ENCODE measurements at places on chromosomes 6 and 20. TPM values are rescaled to one million over a fixed set of nuclear protein-coding genes. Genes with fewer than 3 reads are reported as not detected.

- DNase-seq: no peak
Observed at GRCh38 chr6:78639111-78640110, 227.9 kb upstream of the IRAK1BP1 start.

The BACH2 gene
- total RNA-seq: 8.3 TPM

GRCh38 chr6:162290846-162291465, 436.6 kb downstream of the PRKN start:
- peak; percentile 86 for DNase-seq

The DHX16 gene
- 24.5 TPM for total RNA-seq

The TRIM40 gene
- not detected for total RNA-seq

The RGL2 gene
- 51.9 TPM for total RNA-seq

DNA sequence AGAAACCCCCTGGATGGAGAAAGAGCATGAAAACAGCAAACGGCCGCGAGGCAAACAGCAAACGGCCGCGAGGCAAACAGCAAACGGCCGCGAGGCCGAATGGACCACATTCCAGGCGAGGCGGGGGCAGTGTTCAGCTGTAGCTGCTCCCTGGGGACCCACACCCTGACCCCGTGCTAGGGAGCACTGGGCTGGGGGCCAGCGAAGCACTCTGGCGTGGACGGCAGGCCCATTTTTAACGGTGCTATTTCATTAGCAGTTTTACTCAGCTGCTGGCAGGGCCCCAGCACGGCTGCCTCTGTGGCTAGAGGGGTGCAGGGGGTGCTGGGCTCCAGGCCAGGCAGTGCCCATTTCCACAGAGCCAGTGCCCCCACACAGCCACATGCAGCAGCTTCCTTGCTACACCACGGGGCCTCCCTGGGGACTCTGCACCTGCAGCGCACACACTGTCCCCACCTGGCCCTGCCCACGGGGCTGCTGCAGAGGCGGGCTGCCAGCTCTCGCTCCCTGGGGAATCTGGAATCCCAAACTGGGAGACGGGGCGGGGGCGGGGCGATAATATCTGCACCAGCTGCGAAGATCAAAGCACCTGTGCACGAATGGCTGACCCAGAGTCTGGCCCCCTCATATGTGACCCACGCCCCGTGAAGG, 35.6 kb upstream of the SLCO4A1 start:
- peak; percentile 46 for DNase-seq

- no peak for DNase-seq
Observed at GRCh38 chr20:14413835-14414234, 76.4 kb upstream of the FLRT3 start.

The DDAH2 gene
- total RNA-seq: 114 TPM

DNA sequence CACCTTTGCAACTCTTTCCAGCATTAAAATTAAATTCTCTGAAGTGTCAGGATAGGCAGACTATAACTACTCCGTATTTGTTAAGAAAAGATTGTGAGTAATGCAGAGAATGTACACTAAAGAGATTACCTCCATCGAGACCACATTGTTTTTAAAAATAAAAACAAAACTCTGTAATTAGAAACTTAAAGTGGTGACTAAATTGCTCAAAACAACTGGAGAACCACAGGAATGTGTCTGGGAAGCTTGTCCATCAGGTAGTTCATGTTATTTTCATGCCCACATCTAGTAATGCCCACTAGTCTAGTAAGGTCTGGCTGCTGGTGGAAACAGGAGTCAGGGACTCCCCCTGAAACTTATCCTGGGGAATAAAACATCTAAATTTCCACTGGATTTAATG, 103.0 kb upstream of the FOXQ1 start:
- no peak for DNase-seq

DNA sequence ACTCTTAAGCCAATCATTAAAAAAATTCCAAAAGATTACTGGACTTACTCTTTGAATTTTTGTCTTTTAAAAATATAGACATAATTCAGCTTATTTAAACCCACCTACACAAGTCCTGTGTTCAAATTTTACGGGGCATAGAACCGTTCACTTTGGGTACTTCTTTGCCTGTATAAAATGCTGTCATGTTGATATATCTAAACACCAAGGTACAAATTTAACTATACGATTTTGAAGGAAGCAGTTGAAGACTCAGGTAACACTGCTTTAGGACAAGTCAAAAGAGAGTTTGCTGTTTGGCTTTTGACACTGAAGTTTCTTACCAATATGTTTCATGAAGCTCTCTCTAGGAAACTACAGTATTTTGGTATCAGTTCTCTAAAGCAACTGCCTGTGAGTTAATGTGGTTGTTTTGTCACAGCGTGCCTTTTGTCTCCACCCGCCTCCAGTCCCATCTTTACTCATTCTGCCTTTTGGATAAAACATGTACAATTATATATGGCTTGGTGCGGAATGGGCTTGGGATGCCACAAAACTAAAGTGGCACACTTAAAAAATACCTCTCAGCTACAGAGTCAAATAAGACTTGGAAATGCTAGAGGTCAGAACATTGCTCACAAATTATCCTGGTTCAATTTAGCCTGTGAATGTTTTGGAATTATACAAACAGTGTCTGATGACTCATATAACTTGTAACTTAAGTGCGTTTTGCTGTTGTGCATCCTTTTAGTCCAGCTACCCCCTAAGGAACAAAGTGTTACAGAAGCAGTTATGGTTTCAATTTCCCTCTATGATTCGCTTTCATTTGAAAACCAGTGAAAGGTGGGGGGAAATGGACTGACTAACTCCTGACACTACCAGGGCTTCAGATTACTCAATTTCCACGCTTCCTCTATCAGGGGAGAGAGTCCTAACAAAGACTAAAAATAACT, 38.7 kb downstream of the RGS17 start:
- no peak for DNase-seq

DNA sequence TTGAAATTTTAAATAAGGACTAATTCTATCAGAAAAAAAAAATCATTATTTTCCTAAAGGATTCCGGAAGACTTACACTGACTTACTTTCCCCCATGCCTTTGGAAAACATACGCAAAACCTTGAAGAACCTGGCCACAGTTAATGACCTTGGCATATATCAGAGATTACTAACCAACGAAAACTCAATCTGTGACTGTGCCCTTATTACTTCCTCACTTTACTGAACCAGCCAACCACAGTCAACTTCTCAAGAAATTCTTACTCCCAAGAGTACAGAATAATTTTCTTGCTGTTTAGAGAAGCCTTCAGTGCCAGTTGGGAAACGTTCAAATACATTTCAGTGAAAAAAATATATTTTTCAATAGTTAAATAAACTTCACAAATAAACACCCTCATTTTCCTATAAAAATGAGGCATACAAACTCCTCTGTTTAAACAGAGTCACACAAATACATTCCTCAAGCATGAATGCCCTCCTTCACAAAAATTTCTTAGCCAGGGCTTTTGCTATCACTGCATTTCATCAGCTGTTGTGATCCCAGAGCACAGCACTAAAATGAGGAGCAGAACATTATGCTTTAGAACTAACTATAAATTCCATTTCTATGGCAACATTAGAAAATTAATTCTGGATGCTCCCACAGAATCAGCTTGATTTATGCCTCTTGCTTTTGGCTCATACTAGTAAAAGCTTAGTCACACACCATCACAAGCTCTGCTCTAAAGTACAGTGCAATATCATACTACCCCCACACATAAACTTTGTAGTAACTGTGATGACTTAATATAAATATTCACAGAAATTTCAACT, 117.6 kb downstream of the DST start:
- DNase-seq: peak; percentile 41

The TLDC2 gene
- total RNA-seq: 0.21 TPM
